ENCODE measurements at places on chromosomes 7 and 10.

DNA sequence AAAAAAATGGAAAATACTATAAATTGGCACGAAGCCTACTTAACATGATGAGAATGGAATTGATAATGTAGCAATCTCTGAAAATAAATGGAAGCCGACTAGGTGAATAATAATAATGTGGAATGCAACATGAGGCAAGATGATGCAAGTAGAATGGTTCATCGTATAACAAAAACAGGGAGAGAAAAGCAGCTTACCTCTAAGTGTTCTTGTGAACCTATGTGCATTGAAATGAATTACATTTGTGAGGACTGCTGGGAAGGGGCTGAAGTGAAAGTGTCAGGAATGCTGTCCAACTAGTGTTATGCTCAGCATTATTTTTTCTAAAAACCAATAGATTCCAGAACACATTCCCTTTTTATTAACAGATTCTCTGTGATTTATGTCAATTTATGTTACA lies 440.6 kb upstream of the LRRN3 start:
- no peak for DNase-seq

GRCh38 chr10:3424111-3424851 lies 251.7 kb upstream of the PITRM1 start:
- DNase-seq, result no peak

DNA sequence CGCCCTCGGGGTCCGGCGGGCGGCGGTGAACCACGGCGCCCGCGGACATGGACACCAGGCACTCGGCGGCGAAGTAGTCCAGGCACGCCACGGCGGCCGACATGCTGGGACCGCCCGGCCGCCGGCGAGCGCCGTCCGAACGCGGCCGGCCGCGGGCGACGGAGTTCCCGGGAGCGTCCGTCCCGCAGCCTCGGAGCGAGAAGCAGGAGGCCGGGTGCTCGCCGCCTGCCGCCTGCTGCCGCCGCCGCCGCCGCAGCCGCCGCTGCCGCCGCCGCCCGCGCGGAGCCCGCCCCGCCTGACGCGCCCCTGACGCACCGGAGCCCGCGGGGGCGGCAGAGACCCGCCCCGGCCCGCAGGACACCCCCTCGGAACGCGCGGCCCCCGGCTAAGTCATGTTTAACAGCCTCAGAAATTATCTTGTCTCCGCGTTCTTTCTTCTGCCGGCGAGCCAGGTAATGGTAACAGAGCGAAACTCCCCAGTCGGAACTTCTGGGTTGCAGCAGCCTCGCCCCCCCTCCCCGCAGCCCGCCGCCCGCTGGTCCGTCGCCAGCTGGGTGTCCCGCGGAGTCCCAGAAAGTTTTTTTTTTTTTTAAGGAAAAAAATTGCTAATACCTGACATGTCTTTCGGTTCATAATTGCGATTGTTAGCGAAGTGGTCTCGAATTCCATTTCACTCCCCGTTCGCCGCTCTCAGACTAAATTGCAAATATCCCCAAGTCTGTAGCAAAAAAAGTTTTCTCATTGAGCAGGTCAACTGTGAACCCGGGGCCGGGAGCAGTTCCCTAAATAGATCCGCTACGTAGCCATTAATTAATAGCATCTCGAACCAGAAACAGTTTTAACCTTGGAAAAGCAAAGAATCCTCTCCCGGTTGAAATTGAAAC lies at the start of gene KLF14:
Gene KLF14 (minus strand): TSS at position 277 of the 884 bp plus-strand sequence. CDS start 174 bp downstream, at position 103.
- DNase-seq, result no peak

DNA sequence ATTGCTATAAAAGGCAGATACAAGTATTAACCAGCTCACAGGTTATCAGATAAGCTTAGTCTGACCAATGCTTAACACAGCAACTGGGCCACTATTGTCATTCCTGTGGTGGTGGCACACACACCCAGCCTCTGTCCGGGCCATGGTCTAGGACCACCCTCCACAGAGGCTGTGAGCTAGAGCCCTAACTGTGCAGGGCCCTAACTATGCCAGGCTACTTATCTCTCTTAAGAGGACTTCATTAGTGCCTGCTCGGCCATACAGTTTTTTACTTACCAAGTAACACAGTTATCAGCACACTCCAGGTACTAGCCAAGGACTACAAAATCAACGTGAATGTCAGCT lies 2.1 kb upstream of the EGFR start:
- no peak for DNase-seq

DNA sequence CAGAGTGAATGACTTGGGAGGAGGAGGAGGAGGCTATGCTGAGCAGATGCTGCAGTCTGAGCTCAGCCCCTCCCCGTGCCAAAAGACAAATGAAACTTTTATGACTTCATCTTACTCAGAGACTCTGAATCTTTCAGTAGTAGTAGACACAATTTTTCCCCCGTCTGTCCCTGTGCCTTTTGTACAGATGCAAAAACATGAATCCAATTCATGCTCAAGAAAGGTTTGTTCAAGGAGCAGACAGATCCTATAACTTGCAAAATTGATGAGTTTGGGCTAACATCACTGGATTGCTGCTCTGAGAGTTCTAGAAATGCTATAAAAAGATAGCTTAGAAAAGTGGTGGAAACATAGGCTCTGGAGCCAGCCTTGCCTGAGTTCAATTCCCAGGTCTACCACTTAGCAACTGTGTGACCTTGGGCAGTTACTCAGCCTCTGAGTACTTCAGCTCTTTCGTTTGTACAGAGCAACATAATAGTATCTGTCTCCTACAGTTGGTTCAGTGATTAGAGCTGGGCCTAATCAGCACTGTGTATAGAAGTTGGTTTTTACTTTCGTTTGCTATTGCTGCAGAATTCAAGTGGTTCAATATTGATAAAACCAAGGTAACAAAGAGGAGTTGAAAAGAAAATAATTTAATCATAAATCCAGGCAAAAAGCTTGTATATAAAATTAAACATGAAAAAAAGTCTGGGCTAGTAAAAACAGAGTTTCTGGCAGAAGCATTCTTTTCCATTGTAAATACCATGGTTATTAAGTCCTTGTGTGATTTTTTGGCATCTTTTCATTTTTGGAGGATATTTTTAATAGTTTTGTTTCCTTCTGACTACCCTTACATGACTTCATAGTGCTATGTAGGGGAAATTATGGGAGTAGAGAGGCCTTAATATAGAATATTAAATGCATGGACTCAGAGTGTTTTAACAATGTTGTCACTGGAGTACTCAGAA lies 174.2 kb upstream of the ZNF32 start:
- no peak for DNase-seq

GRCh38 chr10:72729528-72729927 lies 37.6 kb downstream of the MCU start:
- DNase-seq, result no peak

GRCh38 chr10:120891365-120891764 lies 40.2 kb downstream of the WDR11 start:
- no peak for DNase-seq

DNA sequence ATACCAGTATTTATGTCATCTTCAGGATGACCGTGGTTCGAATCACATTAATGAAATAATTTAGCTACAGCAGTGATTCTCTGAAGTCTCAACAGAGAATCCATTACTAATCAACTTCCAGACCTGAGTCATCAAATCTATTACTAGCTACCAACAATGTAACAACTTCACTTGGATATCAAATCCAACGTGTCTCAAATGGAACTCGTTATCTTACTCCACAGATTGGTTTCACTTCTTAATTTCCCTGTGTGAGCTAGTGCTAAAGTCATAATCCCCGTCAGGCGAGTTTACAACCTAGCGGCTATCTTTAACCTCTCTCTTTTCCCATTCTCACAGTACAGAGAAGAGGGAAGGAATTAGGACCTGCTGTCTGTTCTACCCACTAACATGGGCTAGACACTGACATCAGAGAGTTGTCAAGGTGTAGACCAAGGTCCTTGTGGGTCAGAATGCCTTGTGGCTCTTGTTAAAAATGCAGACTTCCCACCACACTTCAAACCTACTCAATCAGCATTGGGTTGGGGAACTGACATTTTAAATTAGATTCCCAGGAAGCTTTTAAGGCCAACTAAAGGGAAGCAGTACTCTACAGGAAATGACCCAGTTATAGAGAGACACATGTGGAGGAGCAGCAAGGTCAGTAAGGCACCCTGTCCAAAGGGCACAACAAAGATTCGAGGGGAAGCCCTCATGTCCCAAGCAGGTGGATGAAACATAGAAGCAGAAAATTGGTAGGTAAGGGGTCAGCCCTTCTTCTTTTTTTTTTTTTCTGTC lies 57.3 kb upstream of the GSAP start:
- no peak for DNase-seq

DNA sequence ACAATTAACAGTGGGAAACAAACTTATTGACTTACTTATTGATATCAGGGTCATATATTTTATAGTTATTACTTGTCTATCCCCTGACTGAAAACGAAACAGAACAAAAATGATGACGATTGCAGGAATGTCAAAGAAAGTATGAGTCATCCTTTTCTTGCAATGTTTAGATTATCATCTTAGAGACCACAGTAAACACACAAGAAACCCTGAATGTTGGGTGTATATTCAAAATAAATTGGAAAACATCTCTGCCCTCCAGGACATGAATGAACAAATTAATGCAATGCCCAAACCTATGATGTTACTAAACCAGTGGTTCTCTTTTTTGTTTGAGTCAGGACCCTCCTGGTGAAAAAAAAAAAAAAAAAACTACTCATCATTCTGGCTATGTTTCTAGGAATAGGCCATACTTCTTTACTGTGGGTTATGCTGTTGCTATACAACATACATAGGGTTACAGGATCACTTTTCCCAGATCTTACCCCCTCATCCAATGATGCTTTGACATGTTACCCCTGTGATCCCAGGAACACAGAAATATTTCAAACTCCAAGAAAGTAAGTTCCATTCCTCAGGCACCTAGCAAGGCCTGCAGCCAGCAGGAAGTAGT lies 623.4 kb upstream of the IGFBP3 start:
- DNase-seq, result no peak

- DNase-seq, result no peak
Measured at GRCh38 chr10:93299606-93300287, 182.4 kb downstream of the MYOF start.

All from NCI-H1048 (cell line).